ENCODE measurements at places on chromosomes 11 and 22.

DNA sequence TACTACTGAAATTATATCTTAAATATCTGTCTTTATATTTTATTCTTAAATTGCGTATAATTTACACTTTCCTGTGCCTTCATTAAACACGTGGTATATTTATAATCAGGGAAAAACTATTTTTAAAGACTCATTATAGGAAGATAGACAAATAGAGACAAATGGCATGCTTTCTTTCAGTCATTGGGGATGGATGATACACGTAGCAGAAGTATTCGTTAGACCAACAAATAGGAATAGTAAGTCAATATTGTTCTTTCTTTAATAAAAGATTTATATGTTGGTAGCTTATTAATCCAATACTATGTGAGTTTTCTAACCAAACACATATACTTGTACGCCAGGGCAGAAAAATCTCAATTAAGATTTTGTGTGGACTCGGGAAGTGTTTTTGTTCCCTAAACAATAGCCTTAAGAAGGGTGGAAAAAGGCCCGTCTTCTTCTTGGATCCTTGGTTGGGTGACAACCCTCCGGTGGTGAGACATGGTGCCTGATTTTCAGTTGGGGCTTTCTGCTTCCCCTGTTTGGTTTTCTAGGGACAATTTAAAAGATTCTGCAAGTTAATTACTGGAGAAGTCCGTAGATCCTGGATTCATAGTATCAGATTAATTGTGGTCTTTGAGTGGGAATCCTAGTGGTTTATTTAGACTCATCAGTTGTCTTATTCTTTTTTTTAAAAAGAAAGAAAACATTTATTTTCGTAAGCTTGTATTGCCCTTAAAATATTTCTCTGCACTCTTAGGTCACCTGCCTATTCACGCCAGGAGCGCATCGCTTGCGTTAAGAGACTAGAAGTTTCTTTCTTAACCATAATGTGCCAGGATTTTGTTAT lies 83.5 kb upstream of the WNT7B start:
- no peak for DNase-seq

GRCh38 chr11:119681361-119681910 lies 47.6 kb downstream of the NECTIN1 start:
- DNase-seq = no peak

DNA sequence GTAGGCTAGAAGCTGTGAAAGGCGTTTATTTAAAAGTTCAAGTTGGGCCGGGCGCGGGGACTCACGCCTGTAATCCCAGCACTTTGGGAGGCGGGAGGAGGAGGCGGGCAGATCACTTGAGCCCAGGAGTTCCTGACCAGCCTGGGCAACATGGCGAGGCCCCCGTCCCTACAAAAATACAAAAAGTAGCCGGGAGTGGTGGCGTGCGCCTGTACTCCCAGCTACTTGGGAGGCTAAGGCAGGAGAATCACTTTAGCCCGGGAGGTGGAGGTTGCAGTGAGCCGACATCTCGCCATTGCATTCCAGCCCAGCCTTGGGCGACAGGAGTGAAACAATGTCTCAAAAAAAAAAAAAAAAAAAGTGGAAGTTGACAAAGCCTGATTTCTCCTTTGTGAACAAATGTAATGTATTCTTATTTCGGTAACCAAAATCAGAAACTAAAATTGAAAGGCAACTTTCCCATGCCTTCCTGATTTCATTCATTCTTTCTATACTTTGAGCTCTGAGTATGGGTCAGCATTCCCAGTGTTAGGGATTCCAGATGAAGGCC lies 825 bp downstream of the PTPMT1 start:
- DNase-seq = no peak

- DNase-seq = no peak
These were observed 132.2 kb upstream of the NECTIN1 start for GRCh38 chr11:119861160-119861559.

DNA sequence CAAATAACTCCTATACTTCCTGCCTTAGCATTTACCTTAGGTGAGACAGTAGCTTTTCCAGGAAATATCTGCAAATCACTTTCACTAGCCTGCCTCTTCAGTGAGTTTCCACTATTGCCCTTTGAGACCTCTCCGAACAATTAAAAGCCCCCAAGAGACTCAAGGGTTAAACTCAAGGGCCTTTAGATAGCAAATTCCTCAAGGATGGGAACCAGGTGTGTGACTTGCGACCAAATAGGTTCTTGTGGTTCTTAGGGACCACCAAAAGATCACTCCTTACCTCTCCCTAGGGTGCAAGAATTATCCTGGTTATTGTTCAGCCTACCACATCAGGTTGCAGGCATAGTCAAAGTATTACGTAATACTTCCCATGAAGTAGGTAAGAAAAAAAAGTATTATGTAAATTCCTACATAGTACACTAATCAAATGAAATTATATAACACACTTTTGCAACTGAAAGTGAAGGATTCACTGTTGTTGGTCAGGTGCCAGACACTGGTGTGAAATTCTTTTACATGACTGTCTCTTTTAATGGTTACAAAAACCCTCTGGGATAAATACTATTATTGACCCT lies 1.4 kb upstream of the RDX start:
- DNase-seq = no peak

GRCh38 chr11:61626580-61627380 lies 45.9 kb upstream of the SYT7 start:
- DNase-seq = no peak

- DNase-seq = no peak
These were observed 16.0 kb upstream of the SMIM35 start for GRCh38 chr11:118102721-118103261.

DNA sequence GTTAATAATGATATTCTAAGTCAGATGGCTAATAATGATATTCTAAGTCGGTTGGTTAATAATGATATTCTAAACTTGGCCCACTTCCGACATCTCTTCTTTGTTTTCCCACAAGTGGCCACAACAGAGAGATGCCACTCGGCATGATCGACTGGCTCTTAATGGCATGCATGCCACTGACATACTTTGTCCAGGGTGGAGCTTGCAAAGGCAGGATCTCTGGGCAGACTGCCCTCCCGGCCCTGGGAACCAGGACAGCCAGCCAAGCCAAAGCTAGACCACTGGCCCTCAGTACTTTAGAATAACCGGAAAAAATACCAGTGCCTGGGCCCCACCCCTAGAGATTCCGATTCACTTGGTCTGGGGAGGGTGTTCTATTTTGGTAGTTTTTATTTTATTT lies 78.1 kb downstream of the KIAA1671 start:
- DNase-seq = no peak

DNA sequence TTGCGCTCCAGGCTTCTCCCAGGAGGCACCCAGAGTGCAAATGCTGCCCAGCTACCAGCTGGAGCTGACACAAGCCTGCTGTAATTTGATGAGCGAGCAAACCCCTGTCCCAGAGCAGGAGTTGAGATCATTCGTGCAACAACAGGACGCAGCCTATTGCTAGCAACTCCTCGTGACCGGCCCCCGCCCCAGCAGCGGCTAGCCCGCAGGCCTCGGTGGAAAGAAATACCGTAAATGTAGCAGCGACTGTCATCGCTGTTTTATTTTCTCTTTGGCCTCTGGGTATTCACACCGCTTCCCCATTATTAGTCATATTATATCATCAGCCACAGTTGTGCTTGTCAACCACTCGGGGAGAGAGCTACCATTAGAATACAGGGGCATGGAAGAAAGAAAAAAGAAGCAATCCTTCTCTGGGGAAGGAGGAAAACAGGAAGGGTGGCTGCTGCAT lies 59.2 kb upstream of the ATXN10 start:
- no peak for DNase-seq

GRCh38 chr11:14908214-14908880 lies 16.3 kb upstream of the CYP2R1 start:
- DNase-seq = no peak

DNA sequence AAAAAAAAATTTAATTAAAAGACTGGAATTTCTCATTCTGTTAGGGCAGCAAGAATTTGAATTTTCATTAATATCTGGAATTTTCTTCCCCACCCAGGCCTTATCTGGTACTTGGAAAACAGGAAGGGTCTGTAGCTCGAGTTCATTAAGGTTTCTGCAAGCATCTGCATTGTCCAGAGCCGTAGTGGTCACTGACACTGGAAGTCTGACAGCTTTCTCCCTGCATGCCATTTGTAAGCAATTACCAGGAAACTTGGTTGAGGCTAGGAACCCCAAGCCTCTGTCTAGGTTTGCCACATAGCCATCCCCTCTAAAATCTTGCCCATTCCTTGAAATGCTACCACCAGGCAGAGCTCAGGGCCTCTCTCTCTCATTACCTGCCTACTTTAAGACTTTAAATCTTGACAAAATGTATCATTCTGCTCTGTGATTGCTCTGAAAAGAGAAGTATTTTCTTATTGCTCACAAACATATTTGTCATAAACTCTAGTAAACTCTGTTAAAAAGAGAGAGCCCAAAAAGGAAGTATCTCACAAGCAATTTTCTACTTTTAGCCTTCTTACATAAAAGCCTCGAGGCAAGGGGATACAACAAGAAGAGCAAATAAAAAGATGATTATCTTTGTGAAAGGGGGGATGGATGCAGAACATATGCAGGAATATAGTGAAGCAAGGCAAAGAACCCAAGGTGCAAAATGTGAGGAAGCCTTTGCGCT lies 5.5 kb upstream of the PGM2L1 start:
- DNase-seq = no peak

- DNase-seq = no peak
These were observed 18.5 kb upstream of the B4GALNT4 start for GRCh38 chr11:350723-351255.

GRCh38 chr11:86571273-86571948 lies 101.0 kb downstream of the ME3 start:
- no peak for DNase-seq

GRCh38 chr22:50173311-50173982 lies 2.9 kb downstream of the PANX2 start:
- peak; percentile 66 for DNase-seq

DNA sequence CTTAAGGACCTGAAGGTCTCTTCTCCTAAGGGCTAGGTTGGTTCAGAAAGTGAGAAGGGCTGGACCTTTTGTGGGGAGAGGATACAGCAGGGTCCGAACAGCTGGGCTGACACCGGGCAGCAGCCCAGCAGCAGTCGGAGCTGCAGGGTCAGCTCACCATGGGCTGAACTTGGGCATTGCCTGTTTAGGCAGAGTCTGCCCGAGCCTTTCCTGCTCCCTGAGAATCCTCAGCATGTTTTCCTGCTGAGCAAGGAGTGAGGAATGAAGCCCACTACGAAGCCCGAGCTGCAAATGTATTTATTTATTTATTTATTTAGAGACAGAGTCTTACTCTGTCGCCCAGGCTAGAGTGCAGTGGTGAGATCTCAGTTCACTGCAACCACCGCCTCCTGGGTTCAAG lies 83.9 kb downstream of the PTPRJ start:
- no peak for DNase-seq

- DNase-seq = no peak
These were observed 4.4 kb downstream of the BIK start for GRCh38 chr22:43114958-43115357.

- no peak for DNase-seq
These were observed 67.7 kb downstream of the MICAL3 start for GRCh38 chr22:17956630-17957029.

- DNase-seq = no peak
These were observed 218.8 kb downstream of the PGR start for GRCh38 chr11:100910808-100911207.

GRCh38 chr22:23093051-23093788 lies 22.9 kb downstream of the GNAZ start:
- no peak for DNase-seq
